NCI-H460 (cell line): ENCODE measurements at places on chromosomes 2 and 18.
A peak's percentile ranks its signal among the peaks of the same experiment; 100 is the strongest.

DNA sequence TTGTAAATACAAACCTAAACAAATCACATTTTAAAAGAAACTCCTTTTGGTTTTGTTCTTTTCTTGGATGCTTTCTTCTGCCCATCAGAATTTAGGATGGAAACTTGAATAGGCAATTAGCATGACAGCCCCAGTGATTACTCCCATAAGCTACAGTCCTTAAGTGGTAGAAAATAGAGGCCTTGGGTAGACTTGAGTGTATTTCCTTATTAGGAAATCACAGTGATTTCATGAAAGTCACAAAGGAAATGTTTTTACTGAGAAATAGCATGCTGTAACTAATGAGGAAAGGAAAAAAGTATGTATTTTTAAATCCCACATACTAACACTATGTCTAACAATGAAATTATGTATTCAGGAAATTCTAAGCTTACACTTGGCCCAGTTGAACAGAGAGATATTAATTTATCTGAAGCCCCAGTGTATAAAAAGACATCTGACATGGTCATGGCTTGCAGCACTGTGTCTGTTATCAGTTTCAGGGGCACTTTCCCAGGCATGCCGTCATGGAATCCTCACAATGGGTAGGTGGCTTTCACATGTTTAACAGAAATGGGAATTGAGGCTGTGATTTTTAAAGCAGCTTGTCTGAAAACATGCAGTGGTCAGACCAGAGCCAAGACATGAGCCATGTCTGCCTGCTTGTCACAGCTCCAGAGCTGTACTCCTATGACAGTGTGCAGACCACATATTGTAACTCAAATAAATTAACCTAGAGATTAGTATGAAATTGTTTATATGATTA is 79.7 kb upstream of the TRIB2 start:
- DNase-seq = no peak

GRCh38 chr18:72762515-72763122 is 105.2 kb downstream of the NETO1 start:
- peak; percentile 64 for DNase-seq

DNA sequence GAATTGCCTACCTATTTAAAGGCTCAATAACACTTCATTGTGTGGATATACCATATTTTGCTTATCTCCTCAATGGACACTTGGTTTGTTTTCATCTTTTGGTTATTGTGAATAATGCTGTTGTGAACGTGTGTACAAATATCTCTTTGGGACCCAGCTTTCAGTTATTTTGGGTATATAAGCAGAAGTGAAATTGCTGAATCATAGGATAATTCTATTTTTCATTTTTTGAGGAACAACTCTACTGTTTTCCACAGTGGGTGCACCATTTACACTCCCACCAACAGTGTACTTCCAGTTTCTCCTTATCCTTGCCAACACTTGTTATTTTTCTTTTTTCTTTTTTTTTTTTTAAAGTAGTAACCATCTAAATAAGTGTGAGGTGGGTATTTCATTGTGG is 29.0 kb downstream of the PTPN4 start:
- DNase-seq = no peak

GRCh38 chr2:20588918-20589871 is 61.7 kb downstream of the HS1BP3 start:
- no peak for DNase-seq

GRCh38 chr2:38174646-38175423 is 98.9 kb upstream of the CYP1B1 start:
- no peak for DNase-seq

DNA sequence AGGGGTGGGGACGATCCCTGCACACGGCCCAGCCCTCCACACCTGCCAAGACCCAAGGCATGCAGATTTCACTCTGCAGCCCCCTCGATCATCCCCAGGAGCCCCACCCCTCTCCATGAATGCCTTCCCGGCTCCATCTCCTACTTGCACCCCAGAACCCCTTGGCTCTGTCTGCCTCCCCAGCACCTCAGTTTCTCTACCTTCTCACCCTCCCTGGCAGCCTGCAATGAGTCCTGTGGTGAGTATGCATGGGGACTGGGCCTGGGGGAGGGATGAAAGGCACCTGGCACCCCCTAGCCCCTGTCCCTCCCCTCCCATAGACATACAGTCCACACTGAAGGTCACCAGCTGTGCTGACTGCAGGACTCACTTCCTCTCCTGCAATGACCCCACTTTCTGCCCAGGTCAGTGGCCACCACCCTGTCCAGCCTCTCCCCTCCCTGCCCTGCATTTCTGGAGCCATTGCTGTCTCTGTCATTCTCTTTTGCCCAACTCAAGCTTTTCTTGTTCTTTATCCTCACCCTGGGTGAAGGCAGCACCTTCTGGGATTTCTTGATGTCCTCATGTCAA is 1.0 kb downstream of the TEX51 start:
- DNase-seq = no peak

DNA sequence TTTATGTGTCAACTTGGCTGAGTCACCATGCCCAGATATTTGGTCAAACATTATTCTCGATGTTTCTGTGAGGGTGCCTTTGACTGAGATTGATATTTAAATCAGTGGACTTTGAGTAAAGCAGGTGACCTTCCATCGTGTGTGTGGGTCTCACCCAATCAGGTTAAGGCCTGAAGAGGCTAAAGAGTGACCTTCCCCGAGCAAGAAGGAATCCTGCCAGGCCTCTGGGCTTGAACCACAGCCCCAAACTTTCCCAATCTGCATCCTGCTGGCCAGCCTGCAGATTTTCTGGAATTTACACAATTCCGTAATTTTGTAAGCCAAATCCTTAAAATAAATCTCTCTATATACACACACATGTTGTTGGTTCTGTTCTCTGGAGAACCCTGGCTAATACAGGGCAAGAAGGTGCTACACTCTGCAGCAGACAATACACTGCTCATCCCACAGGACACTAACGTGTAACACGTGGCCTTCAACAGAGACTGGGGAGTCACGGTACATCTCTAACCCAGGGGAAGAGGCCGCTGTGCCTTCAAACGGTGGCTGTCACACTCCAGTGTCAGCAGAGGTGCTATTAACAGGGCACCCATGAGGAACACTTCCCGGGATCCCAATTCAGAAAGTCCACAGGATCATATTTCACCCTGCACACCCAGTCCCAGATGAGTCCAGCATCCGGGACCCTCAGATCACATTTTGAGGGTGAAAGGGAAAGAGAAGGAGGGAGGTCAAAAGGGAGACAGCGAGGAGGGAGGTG is 113.1 kb upstream of the ID2 start:
- no peak for DNase-seq

- no peak for DNase-seq
Measured at GRCh38 chr2:124050833-124051497, 25.9 kb downstream of the CNTNAP5 start.

DNA sequence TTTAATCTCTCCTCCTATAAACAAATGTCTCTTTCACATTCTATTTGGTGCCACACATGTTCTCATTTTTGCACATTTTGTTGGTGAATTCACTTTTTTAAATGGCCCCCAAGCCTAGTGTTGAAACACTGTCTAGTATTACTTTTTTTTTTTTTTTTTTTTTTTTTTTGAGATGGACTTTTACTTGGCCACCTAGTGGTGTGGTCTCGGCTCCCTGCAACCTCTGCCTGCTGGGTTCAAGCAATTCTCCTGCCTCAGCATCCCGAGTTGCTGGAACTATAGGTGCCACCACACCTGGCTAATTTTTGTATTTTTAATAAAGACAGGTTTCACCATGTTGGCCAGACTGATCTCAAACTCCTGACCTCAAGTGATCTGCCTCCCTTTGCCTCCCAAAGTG is 273.8 kb upstream of the SLC14A2 start:
- DNase-seq = no peak

- no peak for DNase-seq
Measured at GRCh38 chr2:23526835-23527790, 142.1 kb downstream of the KLHL29 start.
